DND-41 (cell line): ENCODE measurements at places on chromosomes 4 and X.

DNA sequence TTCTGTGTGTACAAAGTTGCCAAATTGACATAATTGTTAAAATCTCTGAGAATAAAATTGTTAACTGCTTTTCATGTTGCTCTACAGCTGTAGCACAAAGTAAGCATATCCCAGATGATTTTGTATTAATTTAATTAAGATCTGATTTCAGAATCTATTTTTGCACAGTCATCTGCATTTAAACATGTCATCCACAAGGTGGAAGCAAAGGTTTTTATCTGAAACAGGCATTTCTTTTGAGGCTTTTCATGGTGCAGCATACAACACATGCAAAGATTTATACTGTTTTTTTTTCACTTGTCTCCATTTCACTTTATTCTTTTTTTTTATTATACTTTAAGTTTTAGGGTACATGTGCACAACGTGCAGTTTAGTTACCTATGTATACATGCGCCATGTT, 51.2 kb downstream of the GC start:
- no peak for DNase-seq

- no peak for DNase-seq
Observed at GRCh38 chr4:112099701-112100297, 45.5 kb upstream of the FAM241A start.

GRCh38 chr4:165088366-165088765, 24.3 kb downstream of the TMEM192 start:
- DNase-seq: no peak

GRCh38 chr4:85779165-85779564, 304.2 kb downstream of the ARHGAP24 start:
- no peak for DNase-seq

DNA sequence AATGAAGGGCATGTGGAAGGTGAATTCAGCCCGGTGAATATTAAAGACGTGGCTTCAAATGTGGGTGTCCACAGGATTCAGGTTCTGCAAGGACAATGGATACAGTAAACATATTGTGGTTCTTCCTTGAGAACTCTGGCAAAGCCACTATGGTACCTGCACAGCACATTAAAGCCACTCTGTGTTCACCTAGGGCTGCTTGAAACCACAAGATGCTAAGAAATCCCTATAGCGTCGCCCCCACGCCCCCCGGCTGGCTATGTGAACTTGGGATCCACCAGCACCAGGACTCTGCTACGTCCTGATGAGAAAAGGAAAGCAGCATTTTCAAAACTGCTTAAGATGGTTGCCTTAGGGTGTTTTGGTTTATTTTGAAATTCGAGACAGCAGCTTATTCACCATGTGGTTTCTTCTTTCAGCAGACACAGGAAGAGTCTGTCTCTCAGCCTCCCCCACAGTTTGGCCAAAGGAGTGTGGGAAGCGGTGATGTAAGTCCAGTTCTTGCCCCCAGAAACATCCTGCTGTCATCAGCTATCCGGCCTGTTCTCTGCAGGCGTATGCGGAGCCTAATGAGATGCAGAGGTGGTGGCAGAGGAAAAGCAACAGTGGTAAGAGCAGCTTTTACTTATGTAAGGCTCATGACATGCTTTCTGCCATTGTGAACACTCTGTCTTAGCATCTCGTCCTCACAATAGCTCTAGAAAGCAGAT, 111.5 kb downstream of the AFAP1 start:
- no peak for DNase-seq
